ENCODE measurements at places on chromosomes 1 and 21.

GRCh38 chr1:151867765-151868411, 14.4 kb upstream of the THEM5 start:
- DNase-seq = no peak

DNA sequence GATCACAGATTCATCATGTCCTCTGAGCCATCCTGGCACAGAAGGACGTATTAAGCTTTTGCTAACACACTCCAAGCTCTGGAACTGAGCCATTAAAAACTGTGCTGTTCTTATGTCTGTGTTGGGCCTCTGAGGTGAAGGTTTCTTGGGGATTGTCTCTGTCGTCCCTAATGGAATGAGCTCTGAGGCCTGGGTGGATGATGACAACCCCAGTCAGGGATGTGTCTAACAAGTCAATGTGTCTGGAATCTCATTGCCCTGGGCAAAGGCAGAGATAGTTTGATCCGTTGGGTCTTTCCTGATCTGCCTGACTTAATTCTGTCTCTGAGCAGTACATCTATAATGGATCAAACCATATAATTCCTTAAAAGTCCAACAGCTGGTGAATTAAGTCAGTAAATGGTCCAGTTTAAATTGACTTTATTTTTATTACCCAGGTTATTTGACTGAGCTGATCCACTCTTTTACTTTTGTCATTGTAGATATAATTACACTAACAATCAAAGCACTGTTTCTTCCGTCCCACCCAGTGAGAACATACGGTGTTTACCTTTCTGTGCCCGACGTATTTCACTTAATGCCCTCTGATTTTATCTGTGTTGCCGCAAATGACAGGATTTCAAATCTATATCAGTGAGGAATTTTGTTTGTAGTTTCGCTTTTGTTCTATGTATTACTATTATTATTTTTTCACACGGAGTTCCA, 38.8 kb upstream of the OR2B11 start:
- no peak for DNase-seq

DNA sequence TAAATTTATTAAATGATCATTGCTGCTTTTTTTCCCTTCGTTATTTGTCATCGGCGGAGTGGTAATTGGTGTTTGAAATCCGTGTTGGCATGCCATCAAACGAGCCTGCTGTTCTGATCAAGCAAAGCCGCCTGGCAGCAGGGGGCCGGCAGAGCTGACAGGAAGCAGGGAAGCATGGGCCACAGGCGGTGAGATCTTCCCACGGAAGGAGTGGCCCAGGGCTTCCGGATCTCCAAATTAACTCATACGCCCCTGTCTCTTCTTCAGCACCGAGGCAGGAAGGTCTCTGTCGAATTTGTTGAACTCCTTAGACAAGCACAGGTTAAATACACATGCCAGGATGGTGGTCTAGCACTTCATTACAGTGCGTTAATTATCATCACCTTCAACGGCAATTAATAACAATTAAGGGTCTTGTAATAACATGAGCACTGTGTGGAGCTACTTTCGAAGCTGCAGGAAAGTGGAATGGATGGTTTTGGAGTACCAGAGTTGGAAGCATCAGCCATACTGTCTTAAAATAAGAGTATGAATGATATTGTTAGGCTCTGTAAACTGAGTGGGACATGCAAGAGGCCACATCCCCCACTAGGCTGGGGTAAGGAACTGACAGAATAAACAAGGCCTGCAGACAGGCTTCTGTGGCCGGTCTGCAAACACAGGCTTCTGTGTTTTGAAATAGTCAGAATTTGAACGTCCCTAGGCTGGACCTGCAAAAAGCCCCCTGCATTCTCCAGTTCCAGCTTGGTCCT, 199.4 kb upstream of the DAB1 start:
- DNase-seq = no peak

DNA sequence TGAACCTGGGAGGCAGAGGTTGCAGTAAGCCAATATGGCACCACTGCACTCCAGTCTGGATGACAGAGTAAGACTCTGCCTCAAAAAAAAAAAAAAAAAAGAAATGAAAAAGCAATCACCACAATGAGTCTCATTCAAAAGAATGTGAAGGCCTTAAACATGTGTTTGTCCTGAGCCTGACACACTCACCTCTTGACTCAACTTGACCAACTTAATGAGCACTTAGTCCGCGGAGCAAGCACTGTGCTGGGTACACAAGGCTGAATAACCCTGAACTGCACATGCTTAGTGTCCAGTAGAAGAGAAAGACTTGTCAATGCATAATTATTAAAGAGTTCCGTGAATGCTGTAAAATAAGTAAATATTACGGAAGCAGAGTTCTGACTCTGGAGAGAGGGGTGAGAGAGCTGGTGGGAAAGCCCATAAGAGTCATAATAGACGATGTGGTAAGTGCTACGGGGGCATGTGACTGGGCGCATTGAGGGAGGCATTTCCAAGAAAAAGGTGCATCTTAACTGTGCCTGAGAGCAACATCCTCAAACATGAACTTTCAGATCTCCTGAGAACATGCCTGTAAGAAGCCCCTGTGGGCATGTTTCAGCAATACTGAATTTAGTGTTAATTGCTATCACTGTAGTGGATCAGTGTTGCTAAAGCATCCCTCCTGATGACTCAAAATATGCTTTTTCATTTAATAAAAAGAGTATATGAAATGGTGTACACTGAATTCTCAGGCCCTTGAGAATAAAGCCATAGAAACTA, 27.2 kb downstream of the MCOLN2 start:
- DNase-seq = no peak

DNA sequence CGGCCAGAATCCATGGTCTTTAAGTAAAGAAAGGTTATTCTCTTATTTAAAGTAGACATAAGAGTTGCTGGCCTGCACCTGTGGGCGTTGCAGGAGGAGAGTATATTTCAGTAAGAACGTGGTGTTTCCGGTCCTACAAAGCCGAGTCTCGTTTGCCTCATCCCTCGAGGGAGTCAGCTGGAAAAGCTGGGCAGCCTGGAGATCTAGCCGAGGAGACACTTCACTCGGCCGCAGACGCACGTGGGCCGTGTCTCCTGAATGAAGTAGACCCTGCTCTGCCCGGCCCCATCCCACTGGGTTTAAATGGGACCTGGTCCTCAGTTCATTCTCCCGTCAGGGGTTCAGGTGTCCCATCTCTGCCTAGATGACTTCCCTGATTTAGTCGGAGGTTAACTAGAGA, 14.9 kb downstream of the SLC45A1 start:
- DNase-seq = no peak

DNA sequence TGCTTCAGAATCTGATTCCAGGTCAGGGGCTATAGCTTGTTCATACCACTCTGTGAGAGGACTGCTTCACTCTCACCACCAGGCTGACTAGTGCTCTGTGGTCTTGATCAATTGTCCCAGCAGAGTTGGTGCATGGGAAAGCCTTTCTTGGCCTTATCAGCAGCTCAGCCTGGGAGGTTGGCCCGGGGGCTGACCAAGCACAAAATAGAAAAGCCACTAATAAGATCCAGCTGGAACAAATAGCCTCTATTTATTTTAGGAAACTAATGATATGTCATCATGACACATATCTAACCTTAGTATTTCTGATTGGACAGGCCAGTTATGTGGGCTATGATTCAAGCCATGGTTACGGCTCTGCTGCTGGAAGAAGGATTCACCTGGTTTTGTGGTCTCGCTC, 134.2 kb downstream of the GDAP2 start:
- DNase-seq = no peak

Data from NCI-H1930 (cell line).